ENCODE measurements at places on chromosomes 7 and 10.

DNA sequence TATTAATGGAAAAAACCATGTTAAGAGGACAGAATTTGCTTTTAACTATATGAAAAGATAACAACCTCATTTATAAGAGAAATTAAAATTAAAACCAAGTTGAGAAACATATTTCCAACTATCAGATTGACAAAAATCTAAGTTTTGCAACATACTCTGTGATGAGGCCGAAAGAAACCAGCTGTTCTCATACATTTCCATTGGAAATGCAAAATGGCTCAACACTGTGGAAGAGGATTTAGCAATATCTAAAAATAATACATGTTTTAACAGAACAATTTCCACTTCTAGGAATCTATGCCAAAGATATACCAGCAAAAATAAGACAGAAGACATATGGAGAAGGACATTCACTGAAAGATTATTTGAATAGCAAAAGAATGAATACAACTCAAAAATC is 268.8 kb downstream of the DYNC1I1 start:
- DNase-seq, result no peak

DNA sequence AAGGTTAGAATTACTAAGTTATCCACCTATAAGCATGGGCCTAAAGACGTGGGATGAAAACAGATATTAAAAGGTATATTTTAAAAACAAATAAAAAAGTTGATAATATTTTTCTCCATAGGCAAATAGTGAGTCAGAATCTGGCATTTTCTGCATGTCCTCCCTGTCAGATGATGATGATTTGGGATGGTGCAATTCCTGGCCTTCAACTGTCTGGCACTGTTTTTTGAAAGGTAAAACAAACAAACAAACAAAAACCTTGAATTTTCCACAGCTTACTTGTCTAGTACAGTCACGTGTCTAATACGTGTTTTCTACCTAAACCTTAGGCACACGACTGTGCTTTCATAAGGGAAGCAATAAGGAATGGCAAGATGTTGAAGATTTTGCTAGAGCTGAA is 17.4 kb downstream of the HBP1 start:
- DNase-seq, result no peak

DNA sequence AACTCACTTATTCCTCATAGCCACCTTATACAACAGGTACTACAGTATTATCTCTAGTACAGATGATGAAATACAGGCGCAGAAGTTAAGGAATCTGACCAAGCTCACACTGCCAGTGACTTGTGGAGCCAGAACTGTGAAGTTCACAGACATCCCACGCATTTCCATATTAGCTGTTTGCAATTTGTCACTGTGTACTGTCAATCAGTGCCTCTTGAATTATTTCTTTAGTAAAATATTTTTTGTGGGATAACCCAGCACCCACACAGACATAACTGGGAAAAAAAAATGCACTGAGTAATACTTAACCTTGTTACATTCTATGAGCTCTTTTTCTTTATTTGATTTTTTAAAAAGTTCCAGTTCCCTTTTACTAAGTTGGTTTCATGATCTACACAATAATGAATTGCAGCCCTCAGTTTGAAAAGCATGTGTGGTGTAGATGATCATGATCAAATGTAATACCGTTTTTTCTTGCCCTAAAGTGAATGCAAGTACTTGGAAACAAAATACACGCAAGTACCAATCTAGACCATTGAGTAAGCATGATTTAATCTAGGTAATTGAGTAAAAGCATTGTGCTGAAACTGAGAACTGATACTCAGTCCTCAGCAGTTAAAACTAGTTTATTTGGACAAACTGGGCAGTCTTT is 14.1 kb downstream of the CUL1 start:
- no peak for DNase-seq

- no peak for DNase-seq
Measured at GRCh38 chr7:100720279-100720670, at the start of gene EPO. TSS of gene EPO (plus strand) at chr7:100720468. CDS start at chr7:100720981, 513 bp downstream.

DNA sequence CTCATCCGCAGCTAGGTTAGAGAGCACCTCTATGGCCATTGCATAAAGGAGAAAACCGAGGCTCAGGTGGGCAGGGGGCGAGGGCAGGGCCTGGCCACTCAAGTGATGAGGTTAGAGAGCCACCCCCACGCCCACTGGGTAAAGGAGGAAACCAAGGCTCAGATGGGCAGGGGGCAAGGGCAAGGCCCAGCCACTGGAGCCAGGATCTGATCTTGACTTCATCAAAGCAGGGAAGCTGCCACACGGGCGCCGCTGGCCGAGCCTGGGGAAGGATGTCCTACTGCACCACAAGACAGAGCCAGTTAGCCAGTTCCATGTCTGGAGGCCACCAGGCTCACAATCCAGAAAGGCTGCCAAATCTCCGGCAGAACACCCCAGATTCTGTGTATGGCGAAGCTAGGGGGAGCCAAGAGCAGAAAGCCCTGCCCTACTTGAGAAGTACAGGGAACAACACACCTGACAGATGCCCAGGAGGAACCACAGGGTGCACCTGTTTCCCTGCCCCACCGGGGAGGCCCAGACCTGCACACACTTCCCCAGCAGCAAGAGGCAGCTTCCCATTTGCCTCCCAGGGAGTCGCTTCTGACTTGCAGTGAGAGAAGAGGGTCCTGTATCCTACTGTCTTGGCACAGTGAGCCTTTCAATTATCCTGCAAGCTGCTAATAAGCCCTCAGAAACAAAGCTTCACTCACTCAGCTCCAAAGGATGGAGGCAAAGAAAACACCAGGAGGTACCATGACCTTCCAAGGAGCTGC is 101.9 kb downstream of the TNS3 start:
- DNase-seq, result no peak

GRCh38 chr10:18293536-18294510 is 153.6 kb downstream of the CACNB2 start:
- DNase-seq, result no peak

Measured in CD4-positive, alpha-beta T cell treated with Interleukin-21 for 1 hour (primary cell).